Peyer's patch (tissue), 4 donors: ENCODE measurements at places on chromosomes 1 and 21. TPM values are rescaled to one million over a fixed set of nuclear protein-coding genes. Genes with fewer than 3 reads are reported as not detected.
A peak's percentile ranks its signal among the peaks of the same experiment; 100 is the strongest.

DNA sequence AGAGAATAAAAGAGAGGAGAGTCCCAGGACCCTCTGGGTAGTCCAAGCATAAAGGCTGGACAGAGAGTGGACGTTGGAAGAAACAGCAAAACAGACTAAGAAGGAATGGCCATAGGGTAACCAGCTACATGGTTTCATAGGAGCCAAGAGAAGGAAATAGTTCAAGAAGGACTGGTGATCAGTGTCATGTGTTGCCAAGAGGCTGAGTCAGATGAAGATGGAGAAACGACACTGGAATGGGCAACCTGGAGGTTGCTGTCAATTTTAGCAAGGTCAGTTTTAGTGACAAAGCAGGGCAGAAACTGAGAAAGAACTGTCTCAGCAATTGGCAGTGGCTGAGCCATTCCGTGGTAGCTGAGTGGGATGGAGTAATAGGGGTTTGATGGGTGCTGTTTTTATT lies 41.4 kb downstream of the HMGB4 start:
- no peaks in the 10 kb centered on the region for H3K27me3 ChIP-seq
- H3K36me3 ChIP-seq, result no peaks in the 10 kb centered on the region
- H3K27ac ChIP-seq, result no peak overlapping the region
- DNase-seq, result no peak
- H3K4me1 ChIP-seq, result no peaks in the 10 kb centered on the region
- H3K4me3 ChIP-seq, result no peak overlapping the region

GRCh38 chr1:178819123-178819522 lies 51.8 kb downstream of the ANGPTL1 start:
- no peak overlapping the region for H3K4me3 ChIP-seq
- DNase-seq, result no peak
- H3K27ac ChIP-seq, result no peak overlapping the region
- H3K36me3 ChIP-seq, result no peaks in the 10 kb centered on the region
- no peaks in the 10 kb centered on the region for H3K27me3 ChIP-seq

- H3K4me3 ChIP-seq, result no peak overlapping the region
- no peaks in the 10 kb centered on the region for H3K36me3 ChIP-seq
- H3K4me1 ChIP-seq, result no peaks in the 10 kb centered on the region
- no peak for DNase-seq
- no peaks in the 10 kb centered on the region for H3K27me3 ChIP-seq
Observed at GRCh38 chr1:246454655-246455054, 52.4 kb downstream of the SMYD3 start.

DNA sequence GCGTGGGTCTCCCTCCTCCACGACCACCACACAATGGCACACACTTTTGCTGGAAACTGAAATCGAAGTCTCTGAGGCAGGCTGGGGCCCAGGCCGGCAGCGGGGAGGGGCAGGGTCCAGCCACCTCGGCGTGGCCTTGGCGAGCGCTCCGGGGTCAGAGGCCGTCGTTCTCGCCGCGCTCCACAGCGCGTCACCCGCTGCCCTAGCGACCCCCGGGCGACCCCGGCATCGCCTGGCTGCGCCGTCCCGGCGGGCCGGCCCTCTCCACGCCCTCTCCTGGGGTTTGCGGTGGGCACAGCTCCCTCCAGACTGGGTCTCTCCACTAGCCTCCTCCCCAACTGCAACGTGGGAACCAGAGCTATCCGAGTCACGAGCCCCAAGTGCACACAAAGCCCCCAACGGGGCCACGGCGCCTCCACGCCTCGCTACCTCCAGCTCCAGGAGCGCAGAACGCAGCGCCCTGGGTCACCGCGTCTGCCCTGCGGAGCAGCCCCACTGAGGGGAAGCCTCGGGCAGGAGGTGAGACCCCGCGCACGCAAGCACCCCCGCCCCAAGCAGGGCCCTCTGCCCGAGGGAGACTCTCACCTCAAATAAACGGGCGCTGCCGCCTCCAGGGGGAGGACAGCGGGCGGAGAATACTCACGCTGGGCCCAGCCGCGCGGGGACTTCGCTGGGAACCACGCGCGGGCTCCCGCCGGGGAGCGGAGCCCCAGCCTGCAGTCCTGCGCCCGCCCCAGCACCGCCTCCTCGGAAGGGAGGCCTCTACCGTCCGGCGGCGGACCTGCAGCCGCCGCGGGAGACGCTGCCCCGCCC lies 134.0 kb upstream of the BARHL2 start:
- peak; percentile 88 for DNase-seq
- H3K4me1 ChIP-seq, result peaks cover 5% of the 10 kb centered on the region
- no peaks in the 10 kb centered on the region for H3K27me3 ChIP-seq
- peak overlapping the region; percentile 54 for H3K4me3 ChIP-seq
- no peaks in the 10 kb centered on the region for H3K36me3 ChIP-seq

GRCh38 chr1:202086579-202087350 lies 36.0 kb upstream of the GPR37L1 start:
- no peaks in the 10 kb centered on the region for H3K4me1 ChIP-seq
- no peak for DNase-seq
- no peak overlapping the region for H3K4me3 ChIP-seq
- peak overlapping the region; percentile 89 for H3K27ac ChIP-seq
- H3K36me3 ChIP-seq, result no peaks in the 10 kb centered on the region

GRCh38 chr1:167429612-167430011 lies 88.7 kb downstream of the CD247 start:
- peaks cover 8% of the 10 kb centered on the region for H3K4me1 ChIP-seq
- no peaks in the 10 kb centered on the region for H3K36me3 ChIP-seq
- no peak overlapping the region for H3K27ac ChIP-seq

- DNase-seq, result no peak
- H3K27me3 ChIP-seq, result no peaks in the 10 kb centered on the region
- no peaks in the 10 kb centered on the region for H3K36me3 ChIP-seq
- no peak overlapping the region for H3K4me3 ChIP-seq
- no peaks in the 10 kb centered on the region for H3K4me1 ChIP-seq
Observed at GRCh38 chr1:23004112-23004511, 11.5 kb downstream of the TEX46 start.

DNA sequence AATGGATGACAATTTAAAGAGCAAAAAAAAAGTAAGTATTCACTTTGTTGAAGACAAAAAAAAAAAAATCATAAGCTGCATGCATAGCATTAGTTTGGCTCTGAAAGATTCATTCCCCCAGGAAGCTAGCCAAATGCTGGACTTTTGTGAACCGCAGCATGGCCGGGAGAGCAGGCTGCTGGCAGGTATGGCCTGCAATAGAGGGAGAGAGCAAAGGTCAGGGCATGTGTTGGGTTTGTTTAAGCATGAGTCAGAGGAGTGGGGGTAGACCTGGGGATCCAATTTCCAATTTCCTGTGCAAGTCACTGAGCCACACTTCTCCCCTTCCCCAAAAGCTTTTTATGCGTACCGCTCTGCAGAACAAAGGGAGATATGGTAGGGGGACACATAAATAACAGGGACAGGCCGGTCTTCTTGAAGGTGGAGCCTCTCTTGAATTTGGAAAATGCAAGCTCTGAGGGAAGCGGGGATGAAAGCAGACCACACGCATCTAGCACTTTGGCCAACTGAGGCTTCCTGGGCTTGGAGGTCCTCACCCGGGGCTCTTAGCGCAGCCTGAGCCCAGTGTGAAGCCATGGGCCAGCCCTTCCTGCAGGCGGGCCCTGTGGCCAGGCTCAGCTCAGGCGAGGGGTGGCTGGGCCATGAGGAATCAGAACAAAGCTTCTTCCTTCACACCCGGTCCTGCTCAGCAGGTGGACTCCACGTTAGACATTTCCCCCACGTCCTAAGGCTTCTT lies 171.1 kb downstream of the TOMM20 start:
- no peak overlapping the region for H3K4me3 ChIP-seq
- H3K36me3 ChIP-seq, result no peaks in the 10 kb centered on the region
- peak; percentile 71 for DNase-seq
- H3K27me3 ChIP-seq, result no peaks in the 10 kb centered on the region

DNA sequence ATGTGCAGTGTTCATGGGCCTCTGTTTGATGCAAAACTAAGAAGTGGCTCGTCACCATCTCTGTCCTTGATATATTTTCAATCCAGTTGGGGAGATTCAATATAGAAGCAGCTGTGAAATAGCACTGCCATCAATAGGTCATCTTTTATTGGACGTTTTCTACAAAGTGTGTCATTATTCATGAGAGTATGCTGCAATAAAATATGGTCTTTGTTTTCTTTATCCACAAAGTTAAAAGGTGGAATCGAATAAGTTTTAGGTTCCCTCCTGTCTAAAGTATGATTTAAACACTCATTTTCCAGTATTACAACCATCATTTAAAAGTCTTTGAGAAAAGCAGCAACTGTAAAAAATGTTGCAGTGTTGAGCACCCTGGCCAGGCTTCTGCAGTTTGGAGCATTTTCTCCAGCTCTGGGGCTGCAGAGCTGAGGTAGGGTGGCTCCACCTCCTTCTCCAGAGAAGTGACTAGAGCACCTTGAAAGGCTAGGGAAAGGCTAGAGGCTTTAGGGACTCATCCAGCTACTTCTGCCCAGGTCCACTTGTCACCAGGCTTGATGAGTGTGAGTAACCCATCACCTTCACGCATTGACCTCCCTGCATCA lies 56.5 kb upstream of the DNAH14 start:
- H3K27ac ChIP-seq, result no peak overlapping the region
- no peak for DNase-seq
- no peak overlapping the region for H3K4me3 ChIP-seq
- no peaks in the 10 kb centered on the region for H3K27me3 ChIP-seq
- H3K4me1 ChIP-seq, result no peaks in the 10 kb centered on the region

GRCh38 chr1:117271129-117271528 lies 60.4 kb upstream of the VTCN1 start:
- no peak for DNase-seq
- no peak overlapping the region for H3K4me3 ChIP-seq
- no peak overlapping the region for H3K27ac ChIP-seq
- H3K36me3 ChIP-seq, result no peaks in the 10 kb centered on the region
- no peaks in the 10 kb centered on the region for H3K4me1 ChIP-seq
- no peaks in the 10 kb centered on the region for H3K27me3 ChIP-seq

DNA sequence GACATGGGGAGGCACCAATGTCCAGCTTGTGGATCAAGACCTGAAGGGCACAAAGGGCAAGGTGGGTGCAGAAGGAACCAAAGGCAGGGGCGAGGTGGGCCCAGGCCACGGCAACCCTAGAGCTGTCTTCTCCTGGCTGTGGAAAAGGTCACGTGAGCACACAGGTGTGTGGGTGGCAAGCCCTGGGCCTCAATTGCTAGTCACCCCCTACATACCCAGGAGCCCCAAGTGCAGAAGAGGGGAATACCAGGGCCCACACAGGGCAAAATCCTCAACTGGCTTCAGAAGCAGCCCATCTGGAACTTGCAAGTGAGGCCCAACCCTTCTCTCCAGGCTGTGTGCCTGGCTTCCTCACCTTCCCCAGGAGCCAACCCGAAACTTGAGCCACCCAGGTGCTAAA lies 25.6 kb downstream of the ZBTB17 start:
- H3K4me3 ChIP-seq, result no peak overlapping the region
- peaks cover 19% of the 10 kb centered on the region for H3K4me1 ChIP-seq
- peak overlapping the region; percentile 82 for H3K27ac ChIP-seq
- no peaks in the 10 kb centered on the region for H3K36me3 ChIP-seq

DNA sequence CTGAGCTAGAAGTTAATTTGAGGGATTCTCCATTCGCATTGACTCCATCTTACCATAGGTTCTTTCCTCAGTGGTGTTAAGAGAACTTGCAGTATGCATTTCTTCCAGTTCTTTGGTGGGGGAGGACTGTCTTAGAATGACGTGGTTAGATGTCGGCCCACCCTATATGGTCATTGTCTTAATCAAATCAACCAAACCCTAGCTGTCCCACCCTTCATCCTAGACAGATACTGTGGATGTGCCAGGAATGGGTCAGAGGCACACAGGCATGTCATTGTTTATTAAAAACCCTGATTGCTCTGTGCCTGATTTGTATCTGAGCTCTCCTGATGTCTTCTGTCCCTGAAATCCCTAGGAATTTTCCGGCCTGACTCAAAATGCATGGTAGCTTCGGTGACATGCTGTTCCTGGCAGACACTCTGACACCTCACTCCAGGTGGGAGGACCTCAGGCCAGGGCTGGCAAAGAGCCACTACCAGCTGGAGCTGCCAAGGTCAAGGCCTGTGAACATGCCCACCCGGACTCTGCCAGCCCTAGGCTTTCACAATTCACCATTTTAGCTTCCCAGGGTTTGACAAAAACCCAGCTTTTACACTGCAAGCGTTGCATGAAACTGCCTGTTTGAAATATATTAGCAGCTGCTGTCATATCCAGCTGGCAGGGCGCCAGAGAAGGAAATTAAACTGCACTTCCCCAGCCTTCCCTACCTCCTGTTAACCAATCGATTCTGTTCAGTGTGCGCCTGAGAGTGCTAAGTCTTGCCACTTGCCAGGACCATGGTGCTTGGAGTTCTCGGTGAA lies 134.0 kb downstream of the FAM78B start:
- no peak overlapping the region for H3K4me3 ChIP-seq
- no peaks in the 10 kb centered on the region for H3K36me3 ChIP-seq
- DNase-seq, result no peak
- no peaks in the 10 kb centered on the region for H3K4me1 ChIP-seq

DNA sequence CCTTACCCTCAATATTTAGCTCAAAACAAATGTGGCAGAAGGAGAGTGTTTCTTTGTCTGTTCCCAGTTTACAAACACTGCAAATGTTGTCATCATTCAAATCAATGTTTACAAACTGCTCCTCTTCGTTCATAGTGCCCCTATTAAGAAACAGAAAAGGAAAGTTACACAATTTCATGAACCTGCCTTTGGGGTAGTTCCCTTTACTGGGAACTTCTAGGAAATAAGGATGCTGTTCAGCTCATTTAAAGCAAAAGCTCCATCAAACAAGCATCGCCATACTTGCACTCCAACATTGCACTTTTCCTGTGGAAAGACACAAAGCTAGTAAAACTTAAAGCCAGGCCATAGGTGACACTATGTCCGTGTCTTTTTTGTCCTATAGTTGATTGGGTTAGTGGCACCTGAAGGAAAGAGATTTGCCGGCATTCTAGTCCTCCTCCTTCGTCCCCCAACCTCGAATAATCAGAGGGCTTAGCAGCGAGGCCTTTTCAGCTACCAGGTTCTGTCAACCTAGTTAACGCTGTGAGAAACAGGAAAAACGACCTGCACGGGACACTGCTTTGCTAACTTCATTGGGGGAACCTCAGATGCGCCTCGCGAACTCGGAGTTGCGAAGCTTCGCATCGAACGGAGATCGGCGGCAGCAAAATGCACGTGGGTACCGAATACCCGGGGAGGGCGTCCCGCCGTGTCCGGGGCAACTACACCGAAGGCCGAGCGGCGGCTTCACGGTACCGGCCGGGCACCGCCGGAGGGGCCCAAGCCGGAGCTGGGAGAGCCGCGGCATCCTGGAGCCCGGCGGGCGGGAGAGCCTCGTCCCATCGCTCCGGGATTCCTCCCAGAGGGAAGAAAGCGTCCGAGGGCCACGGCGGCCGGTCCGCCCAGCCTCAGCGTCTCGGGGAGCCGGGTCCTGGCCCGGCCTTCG lies 706 bp downstream of the C21orf91 start:
- no peaks in the 10 kb centered on the region for H3K4me1 ChIP-seq
- H3K36me3 ChIP-seq, result no peaks in the 10 kb centered on the region
- peak overlapping the region; percentile 89 for H3K27ac ChIP-seq
- DNase-seq, result peak; percentile 74
- H3K27me3 ChIP-seq, result no peaks in the 10 kb centered on the region
- peak overlapping the region; percentile 91 for H3K4me3 ChIP-seq

GRCh38 chr1:221227872-221228337 lies 348.7 kb downstream of the HLX start:
- H3K4me3 ChIP-seq, result no peak overlapping the region
- no peak for DNase-seq
- no peaks in the 10 kb centered on the region for H3K36me3 ChIP-seq
- no peak overlapping the region for H3K27ac ChIP-seq
- H3K27me3 ChIP-seq, result no peaks in the 10 kb centered on the region

- H3K4me3 ChIP-seq, result no peak overlapping the region
- H3K27me3 ChIP-seq, result no peaks in the 10 kb centered on the region
- no peaks in the 10 kb centered on the region for H3K4me1 ChIP-seq
- H3K36me3 ChIP-seq, result no peaks in the 10 kb centered on the region
- no peak overlapping the region for H3K27ac ChIP-seq
- DNase-seq, result no peak
Observed at GRCh38 chr1:162699366-162699765, 67.1 kb downstream of the DDR2 start.

The CFAP141 gene
- total RNA-seq, result not detected

The PPOX gene
- total RNA-seq, result 27.6 TPM

The DMBX1 gene
- total RNA-seq, result not detected
